Pancreas (tissue), 10 donors: ENCODE measurements at places on chromosomes 12 and 14. TPM values are rescaled to one million over a fixed set of nuclear protein-coding genes. Genes with fewer than 3 reads are reported as not detected.

The KRT79 gene
- not detected for polyA plus RNA-seq

The NPAS3 gene
- polyA plus RNA-seq: 0.70 TPM

The LAG3 gene
- 0.91 TPM for polyA plus RNA-seq

The LALBA gene
- not detected for polyA plus RNA-seq

The PRIMA1 gene
- polyA plus RNA-seq: 0.61 TPM

The BMP4 gene
- 1.9 TPM for polyA plus RNA-seq
